Stimulated activated CD4-positive, alpha-beta T cell treated with anti-CD3 and anti-CD28 coated beads, Interleukin-12 subunit alpha, Interleukin-12 subunit beta, amount 100 ng/mL, for 48 hours (primary cell): ENCODE measurements at places on chromosomes 2 and 18.

DNA sequence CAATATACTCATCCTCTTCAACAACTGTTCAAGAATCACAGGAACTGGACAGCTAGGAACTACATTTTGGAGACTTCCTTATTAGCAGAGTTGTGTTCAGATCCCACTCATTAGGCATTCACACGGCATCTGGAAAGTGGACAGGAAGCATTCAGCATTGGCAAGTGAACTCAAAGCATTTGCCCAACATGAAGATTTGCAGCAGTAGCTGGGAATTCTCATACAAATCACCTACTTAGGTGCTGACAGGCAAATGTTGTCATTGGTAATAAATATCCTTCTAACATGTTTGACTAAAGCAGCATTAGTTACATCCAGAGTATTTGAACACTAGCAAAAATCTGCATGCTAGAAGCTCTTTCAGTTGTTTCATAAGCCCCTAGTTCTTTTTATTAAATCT lies 350.8 kb downstream of the PTH2R start:
- DNase-seq: no peak

DNA sequence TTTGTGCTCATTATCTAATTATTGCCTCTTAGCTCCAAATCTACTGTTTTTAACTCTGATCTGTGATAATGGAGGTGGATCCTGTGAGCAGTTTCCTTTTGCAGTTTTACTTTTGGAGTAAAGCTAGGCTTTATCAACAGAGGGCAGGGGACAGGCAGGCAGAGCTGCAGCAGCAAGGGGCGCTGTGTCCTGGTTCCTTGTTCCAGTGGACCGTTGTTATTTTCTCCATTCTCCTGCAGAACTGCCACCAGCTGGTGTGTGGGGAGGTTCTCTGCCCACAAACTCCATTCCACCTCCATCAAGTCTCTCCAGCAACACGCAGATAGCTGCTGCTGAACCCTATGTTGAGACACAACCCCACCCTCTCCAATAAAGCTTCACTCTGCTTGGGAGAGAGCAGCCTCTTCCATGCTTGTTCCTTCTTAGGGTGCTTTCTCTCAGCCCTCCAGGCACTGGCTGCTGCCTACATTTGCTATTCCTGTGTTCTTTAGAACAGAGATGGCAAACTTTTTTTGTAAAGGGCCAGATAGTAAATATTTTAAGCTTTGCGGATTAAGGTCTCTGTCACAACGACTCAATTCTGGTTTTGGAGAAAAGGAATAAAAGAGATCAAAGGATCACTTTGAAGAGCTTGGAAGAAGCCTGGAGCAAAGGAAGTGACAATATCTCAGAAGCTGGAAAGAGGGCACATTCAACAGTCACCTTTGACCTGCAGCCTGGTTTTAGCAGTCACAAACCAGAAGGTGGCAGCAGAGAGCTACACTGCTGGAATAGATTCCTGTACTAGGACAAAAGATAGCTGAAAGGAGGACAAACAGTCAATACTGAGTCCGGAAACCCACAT lies 208.8 kb downstream of the CCDC178 start:
- DNase-seq: peak; percentile 45

- DNase-seq: no peak
Measured at GRCh38 chr18:24609254-24609653, 148.8 kb downstream of the HRH4 start.

DNA sequence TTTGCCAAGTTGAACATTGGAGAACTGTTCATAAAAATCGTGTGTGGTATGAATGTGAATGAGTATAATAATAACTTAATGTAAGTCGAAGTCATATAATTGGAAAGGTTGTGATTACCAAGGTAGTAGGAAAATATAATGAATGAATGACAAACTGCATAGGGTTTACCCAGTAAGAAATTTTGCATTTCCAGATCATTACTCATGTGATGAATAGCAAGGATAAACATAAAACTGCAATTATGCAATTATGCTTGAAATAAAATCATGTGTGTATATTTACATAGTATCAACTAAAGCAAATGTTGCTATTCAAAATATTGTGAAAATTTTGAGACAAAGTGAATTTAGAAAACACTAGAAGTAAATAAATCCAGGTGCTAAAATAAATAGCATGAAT lies 1108.7 kb upstream of the TMEFF2 start:
- DNase-seq: no peak

DNA sequence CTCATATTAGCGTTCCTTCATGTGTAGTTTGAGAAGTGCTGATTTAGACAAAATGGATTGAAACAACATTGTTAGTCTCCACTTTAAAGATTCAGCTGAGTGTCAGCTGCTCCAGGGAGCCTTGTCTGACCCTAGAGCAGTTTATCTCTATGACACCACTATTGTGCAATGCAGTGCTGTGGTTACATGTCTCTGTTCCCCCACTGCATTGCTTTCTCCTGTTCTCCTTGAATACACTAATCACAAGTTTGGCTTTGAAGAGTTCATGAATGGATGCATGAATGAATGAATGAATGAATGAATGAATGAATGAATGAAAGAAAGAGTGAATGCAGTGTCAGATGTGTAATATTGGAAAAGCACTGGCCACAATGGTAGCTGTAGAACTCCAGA lies 38.3 kb downstream of the GCG start:
- no peak for DNase-seq

- peak; percentile 24 for DNase-seq
Measured at GRCh38 chr2:46187112-46187618, 110.0 kb upstream of the EPAS1 start.

DNA sequence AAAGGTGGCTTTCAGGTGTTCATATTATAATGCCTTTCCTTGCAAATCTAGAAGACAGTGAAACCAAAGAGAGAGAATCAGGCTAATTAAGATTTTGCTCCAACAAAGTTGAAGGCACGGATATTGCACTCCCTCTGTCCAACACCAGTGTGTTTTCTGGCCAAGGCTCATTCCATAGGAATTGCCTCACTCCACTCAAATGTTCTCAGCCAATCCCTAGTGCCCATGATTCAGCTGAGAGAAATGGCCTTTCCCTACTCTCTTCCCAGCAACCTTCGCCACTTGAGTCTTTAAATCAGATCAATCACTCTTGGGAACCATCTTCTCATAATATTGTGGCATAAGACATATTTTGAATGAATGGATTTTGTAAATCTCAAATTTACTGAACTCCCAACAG lies 768.2 kb upstream of the ACVR2A start:
- DNase-seq: no peak

- DNase-seq: no peak
Measured at GRCh38 chr18:44731530-44732237, 51.0 kb downstream of the SETBP1 start.
